ENCODE measurements at places on chromosomes 2 and 18.

DNA sequence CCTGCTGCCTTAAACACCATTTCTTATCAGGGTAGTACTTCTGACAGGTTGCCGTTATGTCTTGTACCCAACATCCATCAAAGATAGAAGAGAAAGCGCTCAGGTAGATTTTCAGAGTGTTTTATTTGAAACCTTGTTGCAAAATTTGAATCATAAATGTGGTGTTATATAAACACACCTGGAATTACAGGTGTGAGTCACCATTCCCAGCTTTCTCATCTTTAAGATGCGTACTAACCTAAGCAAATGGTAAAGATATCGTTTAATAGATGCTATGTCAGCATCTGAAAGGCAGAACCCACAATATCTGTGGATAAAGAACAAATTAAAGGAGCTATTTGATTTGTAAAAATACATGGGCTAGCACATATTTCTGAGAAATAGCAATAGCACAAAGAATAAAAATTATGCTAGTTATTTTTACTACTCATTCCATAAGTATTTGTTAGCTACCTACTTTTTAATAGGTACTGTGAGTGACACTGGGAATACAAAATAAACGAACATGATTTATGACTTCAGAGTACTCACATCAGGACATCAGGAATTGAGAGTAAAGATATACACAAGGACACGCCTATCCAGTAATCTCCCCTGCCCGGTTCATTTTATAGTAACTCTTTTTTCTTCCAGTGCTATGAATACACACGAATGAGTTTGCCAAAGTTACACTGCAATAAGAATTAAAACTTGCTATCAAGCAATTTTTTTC lies 193.8 kb downstream of the RBM43 start:
- no peak for DNase-seq

DNA sequence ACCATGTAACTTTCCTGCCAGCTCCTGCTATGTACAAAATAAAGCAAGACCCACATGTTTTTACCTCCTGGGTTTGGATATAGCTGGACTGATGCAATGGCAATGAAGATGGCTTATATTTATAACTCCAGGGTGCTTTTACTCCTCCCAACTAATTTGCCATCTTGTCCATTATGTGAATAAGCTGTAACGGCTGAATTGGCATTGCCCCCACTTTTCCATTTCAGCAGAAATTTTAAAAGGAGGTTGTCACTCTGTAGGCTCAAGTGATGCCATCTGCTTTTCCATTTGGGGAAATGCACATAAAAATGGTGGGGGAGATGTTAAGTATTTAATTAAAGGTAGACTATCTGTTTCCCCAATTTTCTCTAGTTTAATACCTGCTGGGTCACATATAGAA lies 345.5 kb downstream of the ERBB4 start:
- DNase-seq: no peak

- DNase-seq: no peak
These were observed 173.7 kb downstream of the MYT1L start for GRCh38 chr2:2157400-2157799.

DNA sequence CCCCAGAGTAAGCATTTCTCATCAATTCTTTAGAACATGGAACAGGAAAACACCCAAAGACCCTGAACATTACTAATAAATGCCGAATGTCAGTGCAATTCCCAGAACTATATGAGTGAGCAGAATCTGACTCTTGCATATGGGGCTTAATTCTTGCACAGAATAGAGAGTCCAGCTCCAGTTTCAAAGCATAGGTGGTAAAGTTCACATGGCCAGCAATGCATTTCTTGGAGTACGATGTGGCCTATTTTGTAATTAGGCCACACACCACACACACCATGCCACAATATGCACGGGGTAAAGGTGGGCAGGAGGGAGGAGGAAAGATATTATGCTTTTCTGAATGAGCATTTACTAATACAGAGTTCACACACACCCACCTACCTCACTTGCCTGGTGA lies 56.5 kb downstream of the PLA2R1 start:
- no peak for DNase-seq

GRCh38 chr2:144396318-144396717 lies 123.6 kb downstream of the ZEB2 start:
- no peak for DNase-seq

DNA sequence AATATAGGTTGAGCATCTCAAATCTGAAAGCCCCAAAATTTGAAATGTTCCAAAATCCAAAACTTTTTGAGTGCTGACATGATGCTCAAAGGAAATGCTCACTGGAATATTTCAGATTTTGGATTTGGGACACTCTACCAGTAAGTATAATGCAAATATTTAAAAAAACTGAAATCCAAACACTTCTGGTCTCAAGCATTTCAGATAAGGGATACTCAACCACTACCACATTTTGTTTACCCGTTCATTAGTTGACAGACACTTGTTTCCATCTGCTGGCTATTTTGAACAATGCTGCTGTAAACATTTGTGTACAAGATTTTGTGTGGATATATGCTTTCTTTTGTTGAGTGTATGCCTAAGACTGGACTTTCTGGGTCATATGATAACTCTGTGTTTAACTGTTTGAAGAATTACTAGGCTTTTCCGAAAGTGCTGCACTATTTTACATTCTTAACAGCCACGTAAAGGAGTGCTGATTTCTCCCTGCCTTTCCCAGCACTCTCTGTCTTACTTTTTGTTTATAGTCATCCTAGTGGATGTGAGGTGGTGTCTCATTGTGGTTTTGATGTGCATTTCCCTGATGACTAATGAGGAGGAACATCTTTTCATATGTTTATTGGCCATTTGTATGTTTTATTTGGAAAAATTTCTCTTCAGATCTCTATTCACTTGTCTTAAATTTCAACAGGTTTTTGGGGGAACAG lies 19.5 kb upstream of the DCDC2C start:
- DNase-seq: no peak

- DNase-seq: no peak
These were observed 1.8 kb upstream of the SP9 start for GRCh38 chr2:174333017-174333371.

- DNase-seq: no peak
These were observed 132.8 kb upstream of the ACVR2A start for GRCh38 chr2:147712051-147712450.
